IMR-90 (cell line): ENCODE measurements at places on chromosomes 5 and 9. TPM values are rescaled to one million over a fixed set of nuclear protein-coding genes. Genes with fewer than 3 reads are reported as not detected.

Gene TSSK1B
- total RNA-seq: under 0.01 and 0.18 TPM in 2 replicates

Gene FAM221B
- total RNA-seq: not detected in 2 replicates

Gene SPACA9
- total RNA-seq: 0.90 and 1.1 TPM in 2 replicates

Gene SV2C
- total RNA-seq: not detected in 2 replicates

Gene CCDC180
- 0.56 and 0.90 TPM in 2 replicates for total RNA-seq

Gene TLN1
- total RNA-seq: 337 and 346 TPM in 2 replicates

Gene PPWD1
- total RNA-seq: 17.9 and 30.8 TPM in 2 replicates

DNA sequence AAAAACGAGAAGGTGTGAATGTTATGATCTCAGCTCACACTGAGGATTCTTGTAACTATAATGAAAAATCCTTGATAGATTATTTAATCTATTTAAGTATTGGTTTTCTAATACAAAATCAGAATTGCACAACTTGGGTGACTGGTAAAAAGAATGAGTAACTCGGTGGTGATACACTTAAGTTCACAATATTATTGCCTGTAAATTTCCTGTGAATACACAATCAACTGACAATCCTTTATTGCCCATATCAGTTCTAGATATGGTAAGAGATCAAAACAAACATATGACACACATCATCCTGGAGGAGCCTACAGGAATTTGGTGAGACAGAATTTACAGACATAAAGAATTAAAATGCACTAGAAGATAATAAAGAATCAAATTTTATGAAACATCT is 14.1 kb upstream of the LURAP1L start:
- H3K27me3 ChIP-seq: no peaks in the 10 kb centered on the region
- peak; percentile 23 for DNase-seq
- no peak overlapping the region for H3K4me3 ChIP-seq
- no peak overlapping the region for H3K27ac ChIP-seq

- peak; percentile 31 for DNase-seq
- no peak overlapping the region for H3K27ac ChIP-seq
- H3K36me3 ChIP-seq: no peaks in the 10 kb centered on the region
These were observed 9.4 kb upstream of the MAMDC2 start for GRCh38 chr9:70034271-70034711.

- H3K27me3 ChIP-seq: no peaks in the 10 kb centered on the region
- peaks cover 57% of the 10 kb centered on the region for H3K36me3 ChIP-seq
- no peak for DNase-seq
These were observed 44.7 kb downstream of the LRSAM1 start for GRCh38 chr9:127495884-127496555.

GRCh38 chr9:136921307-136921706 is 23.2 kb downstream of the FBXW5 start:
- H3K27me3 ChIP-seq: no peaks in the 10 kb centered on the region
- H3K4me3 ChIP-seq: no peak overlapping the region
- H3K27ac ChIP-seq: no peak overlapping the region
- no peaks in the 10 kb centered on the region for H3K4me1 ChIP-seq
- DNase-seq: no peak
- H3K36me3 ChIP-seq: peaks cover 37% of the 10 kb centered on the region

DNA sequence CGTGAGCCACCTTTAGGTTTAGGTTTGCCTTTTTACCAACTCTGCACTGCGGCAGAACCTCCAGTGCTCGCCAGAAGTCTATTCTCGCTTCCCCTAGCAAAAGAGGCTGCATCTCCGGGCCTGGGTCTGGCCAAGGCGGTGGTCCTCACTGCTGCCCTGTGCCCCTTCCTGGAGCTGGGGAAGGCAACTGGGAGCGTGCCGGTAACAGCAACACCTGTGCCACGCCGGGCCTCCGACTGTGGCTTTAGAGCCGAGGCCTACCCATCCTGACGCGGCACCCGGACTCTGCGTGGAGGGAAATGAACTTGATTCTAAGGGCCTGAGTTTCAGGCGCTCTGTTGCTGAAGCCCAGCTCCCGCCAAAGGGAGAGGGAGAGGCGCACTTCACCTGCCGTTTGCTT is 82.4 kb upstream of the SPATA31C2 start:
- no peaks in the 10 kb centered on the region for H3K4me1 ChIP-seq
- H3K27ac ChIP-seq: no peak overlapping the region
- no peak for DNase-seq
- no peaks in the 10 kb centered on the region for H3K27me3 ChIP-seq
- no peak overlapping the region for H3K4me3 ChIP-seq

DNA sequence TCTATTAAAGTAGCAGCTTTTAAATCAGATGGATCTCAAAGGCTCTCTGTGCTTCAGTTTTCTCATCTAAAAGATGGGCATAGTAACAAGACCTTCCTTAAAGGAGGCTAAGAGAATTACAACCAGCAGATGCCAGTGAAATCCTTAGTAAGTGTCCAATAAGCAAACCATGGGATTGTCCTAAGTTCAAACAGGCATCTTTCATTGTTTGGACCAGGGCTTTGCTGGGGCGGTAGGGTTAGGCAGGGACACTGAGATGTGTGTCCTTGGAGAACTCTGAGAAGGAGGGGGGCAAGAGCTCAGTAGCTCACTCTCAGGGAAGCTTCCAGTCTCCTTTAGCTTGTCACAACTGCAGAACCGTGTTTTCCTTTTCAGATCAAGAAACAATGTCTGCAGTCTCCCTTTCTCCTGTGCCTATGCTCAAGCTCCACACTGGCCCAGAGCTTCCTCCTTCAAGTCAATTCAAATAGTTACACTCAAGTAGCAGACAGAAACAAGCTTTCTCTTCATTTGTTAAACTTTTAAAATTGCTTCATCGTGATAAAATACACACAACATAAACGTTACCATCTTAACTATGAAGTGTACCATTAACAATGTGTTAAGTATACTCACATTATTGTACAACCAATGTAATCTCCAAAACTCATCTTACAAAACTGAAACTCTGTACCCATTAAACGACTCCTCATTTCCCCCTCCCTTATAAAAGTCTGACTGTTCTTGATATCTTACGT is 216.2 kb downstream of the PIK3R1 start:
- no peaks in the 10 kb centered on the region for H3K27me3 ChIP-seq
- H3K4me1 ChIP-seq: peaks cover 7% of the 10 kb centered on the region; the same call in 1 of the 2 replicates
- no peak overlapping the region for H3K4me3 ChIP-seq
- no peak overlapping the region; the same call in 1 of the 2 replicates for H3K27ac ChIP-seq

DNA sequence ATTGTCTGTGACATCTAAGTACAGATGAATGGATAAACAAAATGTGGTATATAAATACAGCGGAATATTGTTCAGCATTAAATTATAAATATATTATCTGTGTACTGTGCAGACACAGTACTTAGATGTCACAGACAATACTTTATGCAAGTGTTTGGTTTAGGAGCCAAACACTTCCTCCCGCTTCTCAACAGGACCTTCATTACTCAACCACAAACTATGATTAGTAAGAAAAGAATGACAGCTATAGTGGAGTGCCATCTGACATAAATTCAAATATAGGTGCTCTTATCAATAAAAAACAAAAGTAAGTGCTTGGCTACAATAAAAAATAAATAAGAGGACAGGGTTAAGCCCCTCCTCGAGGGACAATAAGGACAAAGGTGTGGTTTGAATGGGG is 38.9 kb upstream of the STX17 start:
- H3K4me3 ChIP-seq: no peak overlapping the region
- peaks cover 5% of the 10 kb centered on the region; the same call in 1 of the 2 replicates for H3K4me1 ChIP-seq
- peaks cover 6% of the 10 kb centered on the region; the same call in 1 of the 2 replicates for H3K36me3 ChIP-seq
- no peak overlapping the region for H3K27ac ChIP-seq

GRCh38 chr5:144131261-144131660 is 39.2 kb downstream of the YIPF5 start:
- H3K4me1 ChIP-seq: no peaks in the 10 kb centered on the region
- H3K36me3 ChIP-seq: no peaks in the 10 kb centered on the region
- no peaks in the 10 kb centered on the region for H3K27me3 ChIP-seq
- H3K27ac ChIP-seq: no peak overlapping the region
- no peak overlapping the region for H3K4me3 ChIP-seq

- no peaks in the 10 kb centered on the region for H3K4me1 ChIP-seq
- peaks cover 4% of the 10 kb centered on the region for H3K36me3 ChIP-seq
- DNase-seq: no peak
- no peak overlapping the region for H3K27ac ChIP-seq
- H3K27me3 ChIP-seq: peaks cover 2% of the 10 kb centered on the region; the same call in 1 of the 2 replicates
These were observed 47.5 kb downstream of the TMOD1 start for GRCh38 chr9:97548819-97549540.

DNA sequence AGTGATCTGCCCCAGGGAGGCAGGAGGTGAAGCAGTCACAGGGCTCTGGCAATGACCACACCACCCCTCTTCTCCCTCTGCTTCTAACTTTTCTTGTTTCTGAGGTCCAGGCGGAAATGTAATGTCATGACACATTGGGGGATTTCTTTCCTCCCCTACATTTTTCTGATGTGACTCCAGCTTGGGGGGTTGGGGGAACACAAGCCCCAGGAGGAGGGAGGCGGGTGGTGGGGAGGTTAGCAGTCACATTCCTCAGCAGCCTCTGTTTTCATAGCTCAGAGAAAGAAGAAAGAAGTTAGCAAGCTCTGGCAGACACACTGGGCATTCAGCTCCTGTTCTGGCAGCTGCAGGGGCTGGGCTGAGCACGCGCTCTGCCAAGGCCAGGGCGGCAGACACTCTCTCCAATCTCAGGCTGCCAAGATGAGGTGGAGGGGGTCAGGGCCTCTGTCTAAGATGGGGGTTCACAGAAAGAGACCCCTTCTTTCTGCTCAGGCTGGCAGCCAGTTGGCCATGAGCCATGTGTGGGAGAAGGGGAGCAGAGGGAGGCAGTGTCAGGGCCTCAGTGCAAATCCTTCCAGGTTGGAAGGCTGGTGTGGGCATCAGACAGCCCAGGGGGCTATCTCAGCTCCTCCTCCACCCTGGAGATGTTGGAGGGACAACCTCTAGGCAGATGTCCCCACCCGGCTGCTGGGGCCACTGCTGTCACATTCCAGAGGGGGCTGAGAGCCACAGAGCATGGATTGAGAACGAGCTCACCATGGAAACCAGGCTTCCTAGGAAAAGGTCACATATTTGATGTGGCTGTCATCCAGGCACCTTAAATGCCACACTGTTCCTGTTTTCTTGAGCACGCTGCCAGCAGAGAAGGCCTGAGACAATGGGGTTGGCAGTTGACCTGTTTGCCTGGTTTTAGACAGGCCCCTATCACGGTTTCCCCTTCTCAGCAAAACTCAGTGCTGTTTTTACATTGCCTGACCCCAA is 20.1 kb upstream of the PFDN1 start:
- DNase-seq: peak; percentile 98
- H3K4me1 ChIP-seq: peaks cover 25% of the 10 kb centered on the region
- no peaks in the 10 kb centered on the region for H3K36me3 ChIP-seq
- H3K27me3 ChIP-seq: no peaks in the 10 kb centered on the region

- H3K27ac ChIP-seq: 0 out of 2 replicates have a peak within 1 kb of the TSS, but pooled peaks have one; percentile 10
- peaks cover 10% of the 10 kb centered on the region; the same call in 1 of the 2 replicates for H3K4me1 ChIP-seq
- no peaks in the 10 kb centered on the region; the same call in 1 of the 2 replicates for H3K27me3 ChIP-seq
- DNase-seq: no peak
- no peaks in the 10 kb centered on the region for H3K36me3 ChIP-seq
These were observed at the start of gene GBGT1 for GRCh38 chr9:133163504-133164172. TSS of gene GBGT1 (minus strand) at chr9:133163914. CDS start at chr9:133162412, 1,502 bp downstream.

DNA sequence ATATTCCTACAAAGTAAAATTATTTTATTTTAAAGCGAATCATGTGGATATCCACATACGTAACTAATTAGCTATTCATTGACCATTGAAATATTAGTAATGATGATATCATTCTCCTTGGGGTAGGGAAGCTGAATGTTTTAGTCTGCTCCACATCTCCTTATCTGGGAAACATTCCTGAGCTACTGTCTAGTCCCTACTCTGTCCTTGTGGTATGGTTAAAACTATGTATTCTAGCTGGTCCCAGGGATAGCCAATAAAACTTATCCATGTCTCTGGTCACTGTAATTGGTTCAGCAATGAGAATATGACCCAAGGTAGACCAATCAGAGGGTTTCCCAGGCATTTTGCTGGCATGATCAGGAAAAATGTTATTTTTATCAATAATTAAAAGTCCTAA is 76.0 kb upstream of the DAP start:
- no peak overlapping the region for H3K27ac ChIP-seq
- H3K4me1 ChIP-seq: peaks cover 15% of the 10 kb centered on the region
- H3K4me3 ChIP-seq: no peak overlapping the region
- no peaks in the 10 kb centered on the region for H3K27me3 ChIP-seq

DNA sequence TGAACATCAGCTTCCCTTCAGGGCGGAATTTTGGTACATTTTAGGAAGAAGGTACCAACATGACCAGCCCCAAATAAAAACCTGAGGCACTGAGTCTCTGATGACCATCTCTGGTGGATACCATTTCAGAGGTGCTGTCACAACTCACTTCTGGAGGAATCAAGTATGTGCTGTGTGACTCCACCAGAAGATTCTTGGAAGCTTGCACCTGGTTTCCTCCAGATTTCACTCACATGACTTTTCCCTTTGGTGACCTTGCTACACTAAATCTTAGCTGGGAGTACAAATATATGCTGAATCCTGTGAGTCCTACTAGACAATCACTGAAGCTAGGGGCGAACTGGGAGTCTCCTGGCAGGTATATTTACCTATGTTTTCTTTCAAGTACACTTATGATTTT is 28.5 kb downstream of the ECPAS start:
- DNase-seq: no peak
- H3K27ac ChIP-seq: no peak overlapping the region
- H3K36me3 ChIP-seq: no peaks in the 10 kb centered on the region; the same call in 1 of the 2 replicates
- H3K4me3 ChIP-seq: no peak overlapping the region
- peaks cover 6% of the 10 kb centered on the region for H3K4me1 ChIP-seq

DNA sequence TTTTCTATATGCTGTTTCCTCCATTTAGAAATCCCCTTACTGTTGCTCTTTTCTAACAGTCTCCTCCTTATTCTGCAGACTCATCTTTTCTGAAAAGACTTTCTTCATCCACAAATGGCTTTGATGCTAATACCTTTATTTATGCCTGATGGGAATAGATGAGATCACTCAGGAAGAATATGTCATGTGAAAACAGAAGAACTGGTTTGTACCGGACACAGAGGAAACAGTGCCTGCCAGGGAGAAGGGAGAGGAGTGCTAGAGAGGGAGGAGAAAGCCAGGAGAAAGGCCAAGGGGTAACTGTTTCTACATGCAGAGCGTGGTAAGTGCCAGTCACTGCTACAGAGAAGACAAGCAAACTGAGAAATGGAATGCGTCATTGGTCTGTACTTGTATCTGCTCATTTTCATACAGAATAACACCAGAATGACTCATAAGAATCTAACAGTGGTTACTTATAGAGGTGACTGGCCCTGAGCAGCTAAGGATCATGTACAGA is 45.9 kb upstream of the PJA2 start:
- DNase-seq: peak; percentile 98
- no peak overlapping the region for H3K4me3 ChIP-seq
- H3K27ac ChIP-seq: peak overlapping the region; percentile 40; the same call in 1 of the 2 replicates
- H3K27me3 ChIP-seq: no peaks in the 10 kb centered on the region
- no peaks in the 10 kb centered on the region for H3K36me3 ChIP-seq

- H3K4me3 ChIP-seq: no peak overlapping the region
- no peak for DNase-seq
- peaks cover 1% of the 10 kb centered on the region; the same call in 1 of the 2 replicates for H3K4me1 ChIP-seq
- H3K36me3 ChIP-seq: no peaks in the 10 kb centered on the region; the same call in 1 of the 2 replicates
- H3K27ac ChIP-seq: no peak overlapping the region
These were observed 249.0 kb downstream of the GLIS3 start for GRCh38 chr9:4050916-4051315.
